ENCODE measurements at places on chromosomes 12 and 14.

DNA sequence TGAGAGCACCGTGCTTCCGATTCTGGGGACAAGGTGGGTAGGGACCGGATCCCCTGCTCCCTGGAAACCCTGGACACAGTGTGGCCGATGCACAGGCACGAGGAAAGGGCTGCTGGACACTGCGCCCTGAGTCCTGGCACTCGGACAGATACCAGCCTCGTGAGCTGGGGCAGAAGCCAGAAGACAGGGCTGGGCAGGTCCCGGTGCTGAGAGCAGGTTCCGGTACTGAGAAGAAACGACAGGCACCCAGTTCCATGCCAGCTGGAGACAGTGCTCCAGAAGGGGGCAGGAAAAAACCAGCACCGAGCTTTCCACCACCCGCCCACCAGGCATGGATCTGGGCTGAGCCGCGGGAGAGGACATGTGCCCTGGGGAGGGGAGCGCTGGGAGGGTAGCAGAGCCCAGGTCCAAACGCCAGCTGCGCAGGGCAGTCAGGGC, 6.5 kb downstream of the XRCC3 start:
- no peak for DNase-seq

DNA sequence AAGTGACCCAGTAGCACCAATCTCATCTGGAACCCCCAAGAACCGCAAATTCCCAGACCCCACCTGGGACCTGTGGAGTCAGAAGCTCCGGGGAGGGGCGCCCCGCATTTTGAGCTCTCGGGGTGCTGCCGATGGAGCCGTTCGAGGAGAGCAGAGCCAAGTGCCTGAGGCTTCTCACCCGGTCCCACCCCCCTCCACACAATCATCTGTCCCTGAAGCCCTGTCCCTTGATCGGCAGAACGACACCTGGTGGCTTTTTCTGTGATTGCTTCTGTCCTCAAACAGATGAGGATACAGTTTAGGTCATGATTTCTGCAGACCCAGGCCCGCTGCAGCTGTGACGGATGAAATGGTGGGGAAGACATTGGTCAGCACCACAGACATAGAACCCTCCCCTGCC, 74.7 kb downstream of the NOC4L start:
- DNase-seq, result peak; percentile 17

DNA sequence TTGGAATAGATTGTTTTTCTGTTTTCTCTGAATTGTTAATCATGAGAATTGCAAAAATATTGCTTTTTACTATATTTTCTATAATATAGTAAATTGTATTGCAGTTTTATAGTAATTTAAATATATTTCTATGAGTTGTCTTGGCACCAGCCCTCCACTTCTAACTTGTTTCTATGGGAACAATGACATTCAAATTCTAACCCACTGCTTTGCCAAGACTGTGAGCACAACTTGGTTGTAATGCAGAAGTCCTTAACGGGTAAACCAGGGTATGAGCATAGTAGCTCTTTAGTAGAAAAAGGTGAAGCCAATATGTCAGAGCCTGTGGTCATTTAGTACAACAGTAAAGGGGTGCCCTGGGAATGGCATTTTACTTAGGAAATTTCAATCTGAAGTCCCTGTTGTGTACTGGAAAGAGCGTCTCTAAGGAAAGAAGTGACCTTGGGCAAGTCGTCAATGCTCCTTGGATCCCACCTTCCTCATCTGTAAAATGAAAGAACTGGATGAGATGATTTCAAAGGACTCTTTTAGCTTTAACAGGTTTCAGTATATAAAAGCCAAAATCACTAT, 283.3 kb downstream of the ATP23 start:
- DNase-seq, result no peak

- peak; percentile 40 for DNase-seq
Observed at GRCh38 chr14:74618078-74618952, 6.3 kb upstream of the LTBP2 start.

DNA sequence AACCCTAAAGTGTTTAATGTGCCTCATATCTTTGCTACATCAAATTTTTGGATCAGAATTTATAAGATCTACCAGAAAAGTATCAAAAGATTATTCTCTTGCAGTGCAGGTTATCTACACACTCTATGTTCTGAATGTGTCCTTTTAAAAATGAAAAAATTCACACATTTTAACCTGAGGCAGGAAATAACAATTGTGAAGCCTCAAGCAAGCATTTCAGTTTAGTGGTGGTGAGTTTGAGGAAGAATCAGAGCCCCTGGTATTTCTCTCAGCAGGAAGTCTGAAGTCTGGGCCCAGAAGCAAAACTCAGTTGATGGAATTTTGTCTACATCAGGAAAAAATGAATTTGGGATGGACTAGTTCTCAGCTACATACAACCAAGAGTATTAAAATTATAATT, 137.0 kb upstream of the PZP start:
- DNase-seq, result no peak

- no peak for DNase-seq
Observed at GRCh38 chr12:32398816-32399369, 465 bp upstream of the FGD4 start.

GRCh38 chr12:31118347-31119191, 44.9 kb downstream of the DDX11 start:
- no peak for DNase-seq
